ENCODE measurements at places on chromosomes 13 and 19.

DNA sequence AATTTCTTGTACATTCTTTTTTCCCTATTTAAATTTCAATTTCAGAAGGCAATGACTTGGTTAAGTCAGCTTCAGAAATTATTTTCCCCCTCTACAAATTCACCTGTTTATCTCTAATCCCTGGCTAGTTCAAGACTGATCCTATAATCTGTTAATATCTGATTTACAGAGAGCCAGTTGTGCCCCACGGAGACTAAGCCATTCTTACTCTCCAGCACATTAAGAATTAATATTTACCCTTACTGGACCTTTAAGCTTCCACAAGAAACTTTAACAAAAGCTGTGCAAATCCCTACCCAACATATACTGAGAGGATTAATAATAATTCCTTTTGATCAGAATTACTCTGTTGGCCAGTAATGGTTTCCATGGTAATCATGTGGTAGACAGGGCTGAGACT is 786.2 kb downstream of the PCDH9 start:
- no peak for DNase-seq

- DNase-seq: peak; percentile 8
These were observed 32.2 kb downstream of the GP6 start for GRCh38 chr19:55005684-55006488.

DNA sequence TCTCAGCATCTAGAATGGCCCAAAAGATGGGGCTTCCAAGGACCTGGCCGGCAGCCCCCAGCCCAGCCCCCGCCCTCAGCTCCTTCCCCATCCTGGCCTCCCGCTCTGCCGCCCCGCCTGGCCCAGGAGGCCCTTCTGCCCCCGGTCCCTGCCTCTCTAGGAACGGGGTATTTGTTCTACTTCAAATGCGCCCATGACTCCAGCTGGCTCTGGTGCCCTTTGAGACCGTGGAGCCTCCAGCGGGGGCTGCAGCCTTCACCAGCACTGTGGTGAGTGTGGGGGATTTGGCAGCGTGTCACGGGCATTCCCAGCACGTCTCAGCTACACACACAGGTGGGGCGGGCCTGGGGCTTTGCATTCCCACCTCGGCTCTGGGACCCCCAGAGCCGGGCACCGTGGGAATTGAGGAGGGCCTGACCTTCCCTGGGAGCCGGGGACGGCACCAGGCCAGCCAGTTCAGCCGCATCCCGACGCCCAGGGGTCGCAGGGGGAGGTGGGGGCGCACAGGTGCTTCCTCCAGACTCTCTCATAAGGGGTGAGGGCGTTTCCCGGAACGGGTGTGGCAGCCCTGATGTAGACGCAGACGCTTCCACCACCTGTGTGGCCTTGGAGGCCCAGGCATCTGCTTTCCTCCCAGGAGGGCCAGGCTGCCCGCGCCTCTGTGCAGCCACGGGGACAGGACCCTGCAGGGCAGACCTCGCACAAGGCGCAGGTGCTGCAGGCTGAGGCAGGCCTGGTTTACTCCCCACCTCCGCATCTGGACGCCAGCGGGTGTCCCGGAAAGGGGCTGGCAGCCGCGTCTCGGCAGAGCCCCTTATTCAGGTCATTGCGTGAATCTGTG is 947 bp downstream of the ATP4B start:
- DNase-seq: no peak

DNA sequence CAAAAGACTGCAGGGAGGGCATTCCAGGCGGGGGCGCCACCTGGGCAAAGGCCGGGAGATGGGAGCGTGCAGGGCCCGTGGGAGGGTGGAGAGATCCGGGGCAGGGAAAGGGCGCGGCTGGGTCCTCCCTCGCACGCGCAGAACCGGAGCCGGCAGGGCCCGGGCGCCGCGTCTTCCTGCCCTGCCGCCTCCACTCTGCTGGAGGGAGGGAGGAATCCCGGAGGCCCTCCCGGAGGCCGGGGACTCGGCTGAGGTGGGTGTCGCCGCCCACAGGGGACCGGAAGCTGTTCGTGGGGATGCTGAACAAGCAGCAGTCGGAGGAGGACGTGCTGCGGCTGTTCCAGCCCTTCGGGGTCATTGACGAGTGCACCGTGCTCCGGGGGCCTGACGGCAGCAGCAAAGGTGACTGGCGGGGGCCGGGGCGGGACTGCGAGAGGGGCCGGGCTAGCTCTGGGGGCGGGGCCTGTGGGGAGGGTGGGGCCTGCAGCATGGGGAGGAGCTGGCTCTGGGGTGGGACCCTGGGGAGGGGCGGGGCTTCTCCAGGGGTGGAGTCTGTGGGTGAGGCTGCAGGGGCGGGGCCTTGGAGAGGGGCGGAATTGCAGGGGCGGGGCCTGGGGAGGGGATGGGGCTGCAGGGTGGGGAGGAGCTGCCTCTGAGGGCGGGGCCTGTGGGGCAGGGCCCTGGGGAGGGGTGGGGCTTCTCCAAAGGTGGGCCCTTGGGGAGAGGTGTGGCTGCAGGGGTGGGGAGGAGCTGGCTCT is 51.3 kb downstream of the CELF5 start:
- DNase-seq: peak; percentile 96

DNA sequence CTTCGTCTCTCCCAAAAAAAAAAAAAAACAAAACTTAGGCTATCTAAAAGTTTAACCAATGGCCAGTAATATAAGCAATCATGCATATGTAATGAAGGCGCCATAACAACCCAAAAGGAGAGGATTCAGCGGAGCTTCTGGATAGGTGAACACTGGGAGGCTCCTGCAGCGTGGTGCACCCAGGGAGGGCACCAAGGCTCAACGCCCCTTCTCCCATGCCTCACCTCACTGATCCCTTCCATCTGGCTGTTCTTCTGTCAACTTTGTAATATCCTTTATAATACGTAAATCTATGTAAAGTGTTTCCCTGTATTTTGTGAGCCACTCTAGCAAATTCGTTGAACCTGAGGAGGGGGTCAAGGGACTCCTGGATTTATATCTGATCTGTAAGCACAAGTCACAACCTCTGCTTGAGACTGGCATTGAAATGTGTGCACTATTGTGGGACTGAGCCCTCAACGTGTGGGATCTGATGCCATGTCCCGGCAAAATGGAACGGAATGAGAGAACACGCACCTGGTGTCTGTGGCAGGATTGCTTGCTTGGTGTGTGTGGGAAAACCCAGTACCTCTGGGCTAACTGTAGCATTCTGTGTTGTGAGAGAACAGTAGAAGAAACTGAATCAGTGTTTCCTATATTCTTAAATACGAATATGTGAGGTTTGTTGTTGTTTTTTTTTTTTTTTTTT is 521 bp upstream of the ZNF665 start:
- DNase-seq: no peak

DNA sequence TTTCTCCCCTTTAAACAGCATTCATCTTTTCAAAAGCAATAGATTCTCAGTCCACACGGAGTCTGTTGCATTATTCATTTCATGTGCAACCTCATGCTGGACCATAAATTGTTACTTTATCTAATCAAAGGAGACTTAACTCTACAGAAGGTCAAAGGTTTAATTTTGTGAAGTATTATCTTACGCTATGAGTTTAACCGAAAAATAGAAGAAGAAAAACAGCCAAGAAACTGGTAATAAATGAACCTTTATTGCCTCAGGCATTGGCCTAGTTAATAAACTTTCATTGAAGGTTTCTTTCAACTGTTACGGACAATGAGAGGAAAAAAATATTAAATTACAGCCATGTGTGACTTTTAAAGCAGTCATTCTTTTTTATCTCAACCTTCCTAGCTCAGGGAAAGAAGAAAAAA is 223.6 kb downstream of the DACH1 start:
- no peak for DNase-seq

- DNase-seq: no peak
These were observed 46.4 kb downstream of the CELF5 start for GRCh38 chr19:3270902-3271301.

DNA sequence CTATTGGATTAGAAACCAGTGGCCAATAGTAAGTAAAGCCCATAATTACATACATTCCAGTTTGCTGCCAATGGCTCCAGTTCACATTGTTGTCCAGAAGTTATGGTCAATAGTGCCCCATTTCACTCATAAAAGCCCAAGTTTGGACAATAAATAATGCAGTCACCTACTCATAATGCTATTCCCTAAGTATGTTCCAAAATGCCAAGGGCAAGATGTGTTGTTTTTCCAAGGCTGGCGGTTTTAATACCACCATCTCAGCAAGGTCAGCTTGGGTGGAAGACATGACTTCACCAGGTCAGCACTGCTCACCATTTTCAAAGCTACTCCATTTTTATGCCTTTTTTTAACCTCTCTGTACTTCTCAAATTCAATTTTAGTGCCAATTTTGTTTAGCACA is 32.7 kb downstream of the KCTD12 start:
- DNase-seq: no peak

GRCh38 chr13:47281991-47282390 is 385.1 kb upstream of the HTR2A start:
- no peak for DNase-seq

DNA sequence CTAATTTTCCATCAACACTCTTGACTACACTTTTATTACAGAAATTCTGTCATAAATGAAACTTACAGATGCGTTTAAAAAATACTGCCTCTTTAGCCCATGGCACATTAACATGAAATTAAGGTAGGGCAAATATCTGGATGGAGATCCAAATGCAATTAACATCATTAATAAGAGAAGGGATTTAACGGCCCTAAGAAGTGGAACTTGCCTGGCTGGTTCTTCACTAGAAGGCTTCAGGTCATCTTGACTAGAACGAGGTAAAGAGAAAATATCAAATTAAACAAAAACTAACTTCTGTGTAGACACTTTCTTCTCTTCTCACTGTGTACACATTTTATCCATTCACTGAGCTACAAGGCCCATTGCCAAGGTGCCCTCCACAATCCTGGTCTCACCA is 1093.4 kb downstream of the EFNB2 start:
- no peak for DNase-seq

DNA sequence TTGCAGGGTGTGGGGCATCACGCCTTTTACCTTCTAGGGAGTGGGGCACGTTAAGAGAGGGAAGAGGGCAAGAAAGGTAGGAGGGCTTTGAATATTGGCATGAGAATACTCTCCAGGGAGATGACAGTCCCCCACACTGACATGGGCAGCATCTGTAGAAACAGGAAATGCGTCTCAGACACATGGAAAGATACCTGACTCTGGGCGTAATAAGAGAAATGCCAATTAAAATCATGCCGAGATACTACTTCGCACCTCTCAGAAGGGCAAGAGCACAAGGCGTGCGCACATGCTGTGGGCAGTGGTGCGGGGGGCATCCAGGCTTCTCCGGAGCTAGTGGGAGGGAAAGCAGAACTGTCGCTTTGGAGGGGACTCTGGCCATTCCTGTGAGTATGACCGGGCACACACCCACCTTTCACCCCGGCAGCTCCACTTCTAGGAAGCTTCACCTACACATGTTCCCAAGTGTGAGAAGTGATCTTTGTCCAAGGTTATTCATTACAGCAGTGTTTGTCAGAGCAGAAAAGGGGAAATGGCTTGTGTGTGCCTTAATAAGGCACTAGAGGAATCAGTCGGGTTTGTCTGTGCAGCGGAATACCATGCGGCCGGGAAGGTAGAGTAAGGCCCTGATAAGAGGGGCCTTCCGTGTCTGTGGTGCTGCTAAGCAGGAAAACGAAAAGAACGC is 99.5 kb downstream of the SIPA1L3 start:
- DNase-seq: no peak

Measured in nephron progenitor cell (in vitro differentiated cells).